ENCODE measurements at places on chromosomes 11 and 22. TPM values are rescaled to one million over a fixed set of nuclear protein-coding genes. Genes with fewer than 3 reads are reported as not detected.

- ATAC-seq = no peak
Measured at GRCh38 chr11:66999555-66999954, 23.4 kb upstream of the SYT12 start.

DNA sequence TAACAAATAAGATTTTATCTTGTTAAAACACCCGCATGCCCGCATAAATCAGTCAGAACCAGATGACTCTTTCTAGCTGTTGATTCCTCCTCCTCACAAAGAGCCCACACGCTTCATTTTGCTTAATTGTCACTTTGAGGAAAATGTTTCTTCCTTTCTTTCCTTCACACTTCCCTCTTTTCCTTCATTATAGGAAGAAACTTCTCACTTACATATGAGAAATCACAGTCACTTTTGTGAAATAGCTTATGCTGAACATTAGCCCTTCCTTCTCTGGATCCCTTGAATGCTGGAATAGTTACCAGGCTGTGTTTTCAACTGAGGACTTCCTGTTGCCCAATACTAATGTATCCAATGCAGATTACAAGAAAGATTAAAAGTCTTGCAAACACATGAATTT lies 5.8 kb downstream of the MS4A6E start:
- no peak for ATAC-seq

GRCh38 chr22:23137468-23137867 lies 4.3 kb downstream of the RSPH14 start:
- ATAC-seq = no peak

Gene ALX4
- total RNA-seq = not detected

- no peak for ATAC-seq
Measured at GRCh38 chr11:92735039-92735438, 234.4 kb upstream of the MTNR1B start.

- peak; percentile 95 for ATAC-seq
Measured at GRCh38 chr11:102564110-102564509, 33.6 kb upstream of the MMP7 start.

Gene GRK2
- total RNA-seq = 61.6 TPM

DNA sequence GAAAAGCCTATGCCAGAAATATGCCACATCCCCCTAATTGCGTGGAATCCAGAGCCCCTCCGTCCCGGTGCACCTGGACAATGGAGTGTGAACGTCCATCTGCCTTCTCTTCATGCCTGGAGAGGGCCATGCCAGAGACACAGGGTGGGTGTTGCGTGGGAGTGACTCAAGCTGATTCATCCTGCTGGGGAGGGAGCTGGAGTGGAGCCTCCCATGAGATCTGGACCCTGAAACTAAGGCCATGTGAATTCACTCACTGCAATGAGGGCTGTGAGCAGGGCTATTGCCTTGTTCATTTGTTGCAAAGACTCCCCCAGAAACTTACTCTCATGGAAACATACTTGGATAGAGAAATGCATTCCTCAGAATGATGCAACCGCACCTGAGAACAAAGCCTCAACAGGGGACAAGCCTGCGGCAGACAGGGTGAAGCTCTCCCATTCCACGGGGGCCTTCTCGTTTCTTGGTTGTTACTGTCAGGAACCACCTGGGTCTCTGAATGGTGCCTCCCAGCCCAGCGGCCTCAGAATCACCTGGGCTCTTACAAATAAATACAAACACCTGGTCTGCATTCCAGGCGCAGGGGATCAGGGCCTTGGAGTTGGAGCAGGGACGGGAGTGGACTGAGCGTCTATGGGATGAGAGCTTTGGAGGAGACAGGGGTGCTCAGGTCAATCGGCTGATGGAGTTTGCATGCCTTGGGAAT lies 1031.2 kb downstream of the BRD1 start:
- no peak for ATAC-seq

GRCh38 chr11:121513807-121514206 lies 61.0 kb upstream of the SORL1-AS1 start:
- no peak for ATAC-seq

DNA sequence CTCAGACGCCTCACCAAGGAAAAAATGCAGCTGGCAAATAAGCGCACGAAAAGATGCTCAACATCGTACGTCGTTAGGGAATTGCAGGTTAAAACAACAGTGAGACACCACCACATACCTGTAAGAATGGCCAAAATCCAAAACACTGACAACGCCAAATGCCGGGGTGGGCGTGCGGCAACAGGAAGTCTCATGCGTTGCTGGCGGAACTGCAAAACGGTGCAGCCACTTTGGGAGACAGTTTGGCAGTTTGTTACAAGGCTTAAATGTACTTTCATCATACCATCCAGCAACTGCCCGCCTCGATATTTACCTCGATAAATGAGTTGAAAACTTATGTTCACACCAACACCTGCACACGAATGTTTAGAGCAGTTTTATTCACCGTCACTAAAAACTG lies 7.5 kb upstream of the CTSD start:
- no peak for ATAC-seq

- no peak for ATAC-seq
Measured at GRCh38 chr11:116505298-116506262, 267.2 kb downstream of the BUD13 start.

- no peak for ATAC-seq
Measured at GRCh38 chr22:17969701-17970113, 54.7 kb downstream of the MICAL3 start.

Measured in esophagus mucosa (tissue), 1 donor.